ENCODE measurements at places on chromosomes 11 and 22.

GRCh38 chr22:41781507-41781906 lies 19.0 kb upstream of the CCDC134 start:
- peak; percentile 35 for DNase-seq

DNA sequence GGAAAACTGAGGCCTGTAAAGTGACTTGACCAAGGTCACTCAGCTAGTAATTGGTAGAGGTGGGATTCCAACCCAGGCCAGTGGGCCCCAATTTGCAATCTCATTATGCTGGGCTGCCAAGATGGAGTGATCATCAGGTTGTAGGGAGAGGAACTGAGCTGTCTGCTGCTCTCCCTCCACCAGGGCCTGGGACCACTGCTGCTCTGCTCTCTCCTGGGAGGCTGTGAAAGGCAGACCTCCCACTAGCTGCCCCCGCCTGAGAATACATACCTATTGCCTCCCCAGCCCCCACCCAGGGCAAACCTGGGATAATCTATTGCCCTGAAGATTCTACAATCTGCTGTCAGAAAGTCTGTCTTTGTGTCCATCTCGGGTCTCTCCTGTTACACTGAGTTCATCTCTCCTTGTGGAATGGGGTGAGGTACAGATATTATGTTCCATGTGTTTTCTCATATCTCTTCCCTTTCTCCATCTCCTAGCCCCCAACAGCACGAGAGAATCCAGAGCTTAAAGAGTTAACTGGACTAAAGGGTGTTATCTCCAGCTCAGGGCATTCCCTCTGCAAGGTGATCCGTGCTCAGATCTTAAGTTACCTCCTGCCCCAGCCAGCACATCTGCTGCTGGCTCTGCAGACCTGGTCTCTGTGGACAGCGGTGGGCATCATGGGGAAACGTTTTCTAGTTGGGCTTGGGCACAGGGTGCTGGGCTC lies 5.6 kb downstream of the NECTIN1 start:
- no peak for DNase-seq

- DNase-seq = no peak
These were observed 1507.5 kb downstream of the BRD1 start for GRCh38 chr22:48320048-48320682.

GRCh38 chr11:104385884-104386283 lies 221.9 kb upstream of the PDGFD start:
- no peak for DNase-seq

- no peak for DNase-seq
These were observed 32.3 kb downstream of the PISD start for GRCh38 chr22:31629741-31630184.

- DNase-seq = peak; percentile 61
These were observed 38.2 kb upstream of the WEE1 start for GRCh38 chr11:9535189-9535781.

- no peak for DNase-seq
These were observed 1097.2 kb upstream of the RAG2 start for GRCh38 chr11:37695283-37695682.

GRCh38 chr11:118886681-118887111 lies 3.0 kb downstream of the CXCR5 start:
- no peak for DNase-seq

DNA sequence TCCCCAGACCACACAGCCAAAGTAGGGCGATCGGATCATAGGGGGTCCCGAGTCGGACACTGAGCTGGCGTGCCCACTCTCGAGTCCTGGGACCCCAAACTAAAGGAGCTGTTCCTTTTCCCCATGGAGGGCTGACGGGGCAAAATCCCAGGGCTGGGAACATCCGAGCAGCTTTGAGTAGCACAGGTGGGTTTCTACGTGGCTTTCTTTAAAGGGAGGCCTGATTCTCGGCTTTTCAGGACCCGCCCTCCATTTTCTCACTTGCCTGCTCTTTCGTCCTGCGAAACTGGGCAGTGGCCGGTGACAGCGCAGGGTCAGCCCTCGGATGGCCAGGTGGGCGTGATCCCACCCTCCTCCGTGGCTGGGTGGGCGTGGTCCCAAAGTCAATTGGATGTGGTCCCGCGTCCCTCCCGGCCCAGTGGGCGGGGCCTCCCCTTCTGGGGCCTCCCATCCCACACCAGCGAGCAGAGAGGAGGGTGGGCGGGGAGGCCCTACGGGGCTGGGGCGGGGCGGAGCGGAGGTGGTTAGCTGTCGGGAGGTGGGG lies 17.5 kb upstream of the TXNRD2 start:
- DNase-seq = peak; percentile 82

DNA sequence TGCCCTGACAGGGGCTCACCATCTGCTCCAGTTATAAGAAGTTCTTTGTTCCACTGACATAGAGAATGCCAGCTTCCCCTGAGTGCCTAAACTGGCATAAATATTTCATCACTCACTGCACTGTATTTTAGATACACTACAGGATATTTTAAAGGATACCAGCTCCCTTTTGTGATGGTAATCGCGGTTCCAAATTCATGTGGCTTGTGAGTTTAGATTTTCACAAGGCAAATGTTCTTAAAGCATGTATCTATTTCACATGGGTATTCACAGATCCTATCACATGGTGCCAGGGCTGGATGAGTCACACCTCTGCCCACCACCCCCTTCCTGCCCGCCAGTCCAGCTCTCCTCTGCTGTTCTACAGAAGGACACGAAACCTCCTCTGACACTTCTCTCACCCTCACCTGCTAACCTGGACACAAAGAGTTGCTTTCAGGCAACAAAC lies 105.5 kb downstream of the KCNC1 start:
- peak; percentile 15 for DNase-seq

DNA sequence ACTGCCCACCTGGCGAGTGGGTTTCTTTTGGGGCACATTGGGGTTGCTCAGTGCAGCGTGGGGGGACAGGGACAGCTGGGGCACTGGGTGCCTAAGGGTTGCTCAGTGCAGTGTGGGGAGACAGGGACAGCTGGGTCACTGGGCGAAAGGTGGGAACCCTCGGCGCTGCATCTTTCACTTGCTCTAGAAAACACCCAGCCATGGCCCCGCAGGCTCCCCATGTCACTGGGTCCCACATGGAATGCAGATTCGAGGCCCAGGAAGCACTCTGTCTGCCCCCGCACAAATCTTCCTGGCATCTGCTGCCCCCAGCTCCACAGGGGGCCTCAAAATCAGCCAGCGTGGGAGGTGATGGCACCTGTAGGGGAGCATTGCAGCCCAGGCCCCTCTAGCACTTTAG lies 229.3 kb downstream of the BRD1 start:
- DNase-seq = no peak

DNA sequence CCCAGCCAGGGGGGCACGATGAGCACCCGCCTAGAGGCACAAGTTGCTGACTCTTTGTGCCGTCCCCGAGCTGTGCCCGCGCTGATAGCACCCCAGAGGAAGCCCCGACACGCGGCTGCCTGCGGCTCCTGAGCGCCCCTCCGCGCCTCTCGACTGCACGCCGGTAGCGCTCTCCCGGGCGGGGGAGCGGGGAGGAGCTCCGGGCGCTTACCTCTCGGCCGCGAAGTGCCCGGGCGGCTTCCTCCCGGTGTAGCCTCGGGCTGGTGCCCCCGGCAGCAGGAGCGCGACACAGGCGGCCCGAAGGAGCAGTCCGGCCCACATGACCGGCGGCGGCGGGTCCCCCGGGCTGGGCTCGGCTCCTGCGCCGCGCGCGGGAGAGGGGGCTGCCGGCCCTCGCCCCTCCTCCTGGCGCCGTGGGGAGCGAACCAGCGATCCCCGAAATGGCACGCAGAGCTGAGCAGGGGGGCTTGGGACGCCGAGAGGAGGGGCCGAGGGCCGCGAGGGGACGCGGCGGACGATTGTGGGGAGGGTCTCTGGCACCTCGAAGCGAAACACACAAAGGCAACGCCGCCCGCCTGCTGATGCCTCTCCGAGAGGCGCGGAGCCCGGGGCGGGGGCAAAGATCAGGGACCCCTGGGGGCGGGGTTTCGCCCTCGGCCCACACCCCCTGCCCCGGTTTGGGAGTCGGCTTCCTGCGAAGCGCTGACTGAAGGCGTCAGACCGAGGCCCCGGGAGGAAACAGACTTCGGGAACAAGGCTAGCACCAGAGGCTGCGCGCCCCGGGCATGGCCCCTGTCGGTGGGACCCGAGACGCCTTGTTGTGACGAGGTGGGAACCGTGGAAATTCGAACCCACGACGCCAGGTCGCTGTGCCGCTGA lies at the start of gene VWCE:
Gene VWCE (minus strand): TSS at position 600 of the 879 bp plus-strand sequence. CDS start 279 bp downstream, at position 321.
- peak; percentile 70 for DNase-seq

GRCh38 chr11:36048496-36049247 lies 104.8 kb downstream of the LDLRAD3 start:
- DNase-seq = no peak

GRCh38 chr11:43644621-43645299 lies 35.8 kb upstream of the HSD17B12 start:
- no peak for DNase-seq

GRCh38 chr11:86671531-86672006 lies 847 bp downstream of the ME3 start:
- peak; percentile 48 for DNase-seq

DNA sequence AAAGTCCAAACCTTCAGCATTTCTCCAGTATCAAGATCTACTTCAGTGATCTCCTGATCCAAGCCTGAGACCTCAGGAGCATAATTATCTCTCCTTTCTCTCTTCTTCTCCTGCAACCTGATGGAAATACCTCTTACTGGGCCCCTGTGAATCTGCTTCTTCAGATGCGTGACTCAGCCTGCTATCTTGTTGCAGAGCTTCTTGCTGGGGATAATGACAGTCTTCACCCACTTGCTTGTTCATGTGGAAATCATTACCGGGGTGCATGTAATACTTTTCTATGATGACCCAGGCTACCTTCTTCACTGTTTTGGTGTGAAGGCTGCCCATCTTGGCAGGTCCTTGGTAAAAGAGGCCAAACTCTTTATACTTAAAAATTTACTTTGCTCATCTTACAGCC lies 140.0 kb upstream of the POU2AF2 start:
- no peak for DNase-seq

- peak; percentile 10 for DNase-seq
These were observed 53.5 kb upstream of the EIF3M start for GRCh38 chr11:32529994-32530588.

DNA sequence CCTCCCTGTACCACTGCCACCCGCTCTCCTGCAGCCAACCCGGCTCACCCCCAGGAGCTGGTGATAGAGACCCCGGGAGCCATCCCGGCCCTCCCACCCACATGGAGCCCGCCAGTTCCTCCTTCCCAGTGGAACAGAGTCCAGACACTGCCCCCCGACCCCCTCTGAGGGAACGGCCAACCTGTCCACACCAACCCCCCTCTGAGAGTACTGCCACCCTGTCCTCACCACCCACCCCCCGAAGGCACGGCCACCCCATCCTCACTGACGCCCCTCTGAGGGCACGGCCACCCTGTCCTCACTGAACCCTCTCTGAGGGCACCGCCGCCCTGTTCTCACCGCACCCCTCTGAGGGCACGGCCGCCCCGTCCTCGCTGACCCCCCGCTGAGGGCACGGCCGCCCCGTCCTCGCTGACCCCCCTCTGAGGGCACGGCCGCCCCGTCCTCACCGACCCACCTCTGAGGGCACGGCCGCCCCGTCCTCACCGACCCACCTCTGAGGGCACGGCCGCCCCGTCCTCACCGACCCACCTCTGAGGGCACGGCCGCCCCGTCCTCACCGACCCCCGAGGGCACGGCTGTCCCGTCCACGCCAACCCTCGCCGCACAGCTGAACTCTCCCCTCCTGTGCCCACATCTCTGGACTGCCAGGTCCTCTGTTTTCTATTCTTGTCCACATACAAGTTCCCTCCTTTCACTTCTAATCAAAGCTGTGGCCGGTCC lies 18.0 kb downstream of the TOLLIP start:
- no peak for DNase-seq

DNA sequence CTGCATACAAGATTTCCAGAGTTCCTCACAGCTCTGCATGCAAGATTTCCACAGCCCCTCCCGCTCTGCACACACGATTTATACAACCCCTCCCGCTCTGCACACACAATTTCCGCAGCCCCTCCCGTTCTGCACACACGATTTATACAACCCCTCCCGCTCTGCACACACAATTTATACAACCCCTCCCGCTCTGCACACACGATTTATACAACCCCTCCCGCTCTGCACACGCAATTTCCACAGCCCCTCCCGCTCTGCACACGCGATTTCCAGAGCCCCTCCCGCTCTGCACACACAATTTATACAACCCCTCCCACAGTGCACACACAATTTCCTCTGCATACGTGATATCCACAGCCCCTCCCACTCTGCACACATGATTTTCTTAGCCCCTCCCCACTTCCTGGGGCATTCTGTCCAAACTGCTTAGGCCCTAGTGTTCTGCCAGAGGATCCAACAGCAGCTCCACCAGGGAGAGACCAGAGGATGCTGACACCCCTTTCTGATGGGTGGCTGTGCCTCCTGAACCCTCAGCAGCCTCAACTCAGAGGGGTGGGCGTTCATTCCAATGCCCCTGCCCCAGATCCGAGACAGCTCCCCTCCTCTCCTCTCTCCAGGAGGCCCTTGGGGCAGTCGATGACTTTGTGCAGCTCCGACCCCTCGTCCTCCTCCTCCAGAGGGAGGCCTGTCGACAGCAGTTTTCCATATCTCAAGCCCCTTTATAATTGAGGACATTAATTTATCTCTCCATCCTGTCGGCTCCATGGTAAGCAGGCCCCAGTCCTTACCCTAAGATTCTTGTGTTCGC lies 671.7 kb downstream of the BRD1 start:
- no peak for DNase-seq

DNA sequence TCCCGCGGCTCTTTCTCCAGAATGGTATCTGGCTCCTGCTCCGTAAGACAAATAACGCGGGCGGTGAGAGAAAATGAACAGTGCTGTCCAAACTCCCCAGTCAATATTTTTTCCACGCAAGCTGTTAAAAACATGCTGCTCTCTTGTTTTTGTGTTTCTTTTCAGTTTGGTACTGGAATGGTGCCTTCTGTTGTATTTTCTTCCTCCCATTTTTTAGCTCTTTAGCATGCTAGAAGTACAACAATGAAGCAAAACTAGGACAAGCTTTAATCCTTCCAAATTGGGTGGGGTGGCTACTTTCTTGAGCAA lies 599 bp upstream of the PPP2R1B start:
- no peak for DNase-seq

DNA sequence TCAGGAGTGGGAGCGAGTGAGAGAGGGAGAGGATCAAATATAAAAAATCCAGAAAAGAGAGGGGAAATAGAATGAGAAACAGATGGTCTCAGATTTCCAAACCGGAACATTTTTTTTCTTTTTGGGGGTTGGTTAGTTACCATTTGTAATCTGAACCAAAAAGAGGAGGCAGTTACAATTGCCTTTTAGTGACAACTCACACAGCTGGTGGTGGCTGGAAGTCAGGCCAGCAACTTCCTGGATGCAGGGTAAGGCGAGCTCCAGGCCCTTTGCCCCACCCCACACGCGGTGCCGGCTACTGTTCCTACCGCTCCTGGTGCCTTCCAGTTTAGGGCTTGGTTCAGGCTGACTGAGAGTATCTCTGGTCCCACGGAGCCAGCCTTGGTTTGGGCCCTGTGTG lies 21.0 kb upstream of the UBASH3B start:
- peak; percentile 29 for DNase-seq

GRCh38 chr11:37571246-37571645 lies 973.2 kb upstream of the RAG2 start:
- DNase-seq = no peak

GRCh38 chr22:41564563-41564962 lies 3.8 kb downstream of the CSDC2 start:
- peak; percentile 66 for DNase-seq

All from kidney tubule cell (primary cell).